ENCODE measurements at places on chromosomes 12 and 14.

DNA sequence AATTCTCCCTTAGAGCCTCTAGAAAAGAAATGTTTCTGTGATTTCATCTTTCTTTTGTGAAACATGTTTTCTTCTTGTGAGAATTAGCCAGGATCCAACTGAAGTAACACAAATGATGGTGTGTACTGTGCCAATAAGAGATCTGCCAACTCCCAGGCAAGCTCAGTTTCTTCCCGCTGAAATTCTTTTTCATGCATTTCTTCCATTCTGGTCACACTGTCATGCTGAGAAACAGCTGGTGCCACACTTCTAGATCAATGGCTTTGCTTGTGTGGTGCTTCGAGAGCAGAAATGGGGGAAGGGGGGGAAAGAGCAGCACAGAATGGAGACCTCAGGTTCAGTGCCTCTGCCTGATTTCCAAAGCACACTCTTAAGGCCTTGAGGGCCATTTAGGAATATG, 41.4 kb upstream of the FGF6 start:
- DNase-seq = no peak

DNA sequence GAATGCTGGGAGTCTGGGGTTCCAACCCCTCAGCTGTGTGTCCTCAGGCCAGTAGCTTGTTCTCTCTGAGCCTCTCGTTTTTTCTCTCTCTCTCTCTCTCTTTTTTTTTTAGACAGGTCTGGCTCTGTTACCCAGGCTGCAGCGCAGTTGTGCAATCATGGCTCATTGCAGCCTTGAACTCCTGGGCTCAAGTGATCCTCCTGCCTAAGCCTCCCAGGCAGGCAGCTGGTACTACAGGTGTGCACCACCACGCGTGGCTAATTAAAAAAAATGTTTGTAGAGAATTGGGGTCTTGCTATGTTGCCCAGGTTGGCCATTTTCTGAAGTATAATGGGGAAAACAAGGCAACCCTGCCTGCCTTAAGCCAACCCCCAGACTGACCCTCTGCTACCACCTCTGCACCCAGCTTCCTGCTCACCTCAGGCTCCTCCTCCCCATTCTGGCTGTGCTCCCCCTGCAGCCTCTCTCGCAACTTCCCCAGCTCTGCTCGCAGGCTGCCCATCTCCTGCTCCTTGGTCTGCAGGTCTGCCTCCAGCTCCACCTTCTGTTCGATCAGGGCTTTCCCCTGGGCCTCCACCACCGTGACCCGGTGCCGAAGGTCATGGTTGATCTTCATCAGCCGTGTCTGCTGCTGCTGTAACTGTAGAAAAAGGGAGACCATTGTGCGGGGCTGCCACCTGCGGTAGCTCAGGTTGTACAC, 35.2 kb downstream of the RILPL1 start:
- DNase-seq = no peak

DNA sequence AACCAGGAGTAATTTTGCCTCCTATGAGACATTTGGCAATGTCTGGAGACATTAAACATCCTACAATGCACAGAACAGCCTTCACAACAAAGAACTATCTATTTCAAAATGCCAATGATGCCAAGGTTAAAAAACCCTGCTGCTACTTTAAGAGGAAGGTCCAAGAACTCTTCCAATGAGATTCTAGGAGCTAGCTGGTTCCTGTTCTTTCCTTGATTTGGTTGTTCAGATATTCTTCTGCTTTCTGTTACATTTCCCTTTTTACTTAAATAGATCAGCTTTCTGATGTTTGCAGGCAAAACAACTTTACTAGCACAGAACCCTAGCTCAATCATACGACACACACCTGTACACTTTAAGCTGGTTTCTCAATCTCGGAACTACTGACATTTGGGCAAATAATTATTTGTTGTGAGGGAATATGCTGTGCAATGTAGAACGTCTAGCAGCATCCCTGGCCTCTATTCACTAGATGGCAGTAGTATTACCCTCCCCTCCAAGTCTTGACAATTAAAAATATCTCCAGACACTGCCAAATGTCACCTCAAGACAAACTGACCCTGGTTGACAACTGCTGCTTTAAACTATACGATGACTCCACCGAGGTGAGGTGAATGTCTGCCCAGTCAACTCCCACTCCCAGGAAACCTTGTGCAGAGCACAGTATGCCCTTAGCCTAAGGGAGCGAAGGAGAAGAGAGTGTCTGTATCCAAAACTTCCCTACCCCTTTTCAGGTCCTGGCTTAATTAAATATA, 4.4 kb downstream of the BLTP3B start:
- no peak for DNase-seq

DNA sequence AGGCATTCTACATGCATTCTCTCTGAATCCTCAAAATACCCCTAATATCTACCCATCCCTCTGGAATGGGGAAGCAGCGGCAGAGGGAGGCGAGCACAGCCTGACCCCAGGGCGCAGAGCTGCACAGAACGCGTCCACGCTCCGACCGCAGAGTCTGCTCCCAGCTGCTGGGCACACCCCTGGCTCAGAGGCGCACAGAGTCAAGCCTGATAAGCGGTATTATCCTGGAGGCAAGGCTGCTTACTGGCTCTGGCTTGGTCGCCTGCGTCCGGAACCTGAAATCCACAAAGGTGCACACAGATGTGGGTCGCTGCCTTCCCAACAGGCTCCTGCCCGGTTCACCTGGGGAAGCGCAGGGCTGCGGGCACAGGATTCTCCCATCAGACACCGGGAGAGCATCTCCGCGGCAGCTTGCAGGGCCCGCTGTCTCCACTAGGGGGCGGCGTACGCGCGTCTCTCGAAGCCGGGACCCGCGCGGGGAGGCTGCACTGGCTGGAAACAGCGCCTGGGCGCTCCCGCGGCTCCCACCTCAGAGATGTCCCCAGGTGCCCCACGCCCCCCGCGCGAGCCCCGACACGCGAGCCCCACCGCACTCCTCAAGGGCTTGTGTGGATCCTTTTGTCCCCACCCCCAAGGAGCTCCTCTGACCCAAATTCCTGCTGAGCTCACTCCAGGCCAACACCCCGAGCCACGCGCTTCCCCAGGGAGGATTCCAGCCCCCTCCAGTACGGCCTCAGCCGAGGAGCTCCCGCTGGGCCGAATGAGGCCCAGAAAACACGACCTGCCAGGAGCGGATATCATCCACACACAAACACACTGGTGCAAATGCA, 120.1 kb upstream of the FZD10 start:
- DNase-seq = peak; percentile 4

DNA sequence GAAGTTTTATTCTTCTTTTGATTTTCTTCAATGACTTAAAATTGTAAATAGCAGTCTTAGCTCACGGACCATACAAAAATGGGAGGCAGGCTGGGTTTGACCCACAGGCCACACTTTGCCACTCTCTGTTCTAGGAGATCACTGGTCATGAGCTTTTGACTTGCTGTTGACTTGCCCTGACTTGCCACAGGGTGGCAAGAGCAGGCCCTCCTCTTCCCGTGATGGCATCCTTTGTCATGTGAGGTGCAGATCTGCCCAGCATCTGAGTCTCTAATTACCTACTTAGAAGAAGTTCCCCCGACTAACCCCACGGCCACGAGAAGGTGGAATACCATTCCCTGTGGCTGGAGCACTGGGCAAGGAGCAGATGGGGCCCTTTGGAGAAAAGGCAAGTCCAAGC, 81.0 kb upstream of the SCAF11 start:
- no peak for DNase-seq

- DNase-seq = no peak
Observed at GRCh38 chr14:41071351-41071750, 535.3 kb upstream of the LRFN5 start.

GRCh38 chr12:131097202-131098177, 143.8 kb downstream of the ADGRD1 start:
- no peak for DNase-seq

- no peak for DNase-seq
Observed at GRCh38 chr12:122310626-122311333, 44.5 kb upstream of the VPS33A start.

DNA sequence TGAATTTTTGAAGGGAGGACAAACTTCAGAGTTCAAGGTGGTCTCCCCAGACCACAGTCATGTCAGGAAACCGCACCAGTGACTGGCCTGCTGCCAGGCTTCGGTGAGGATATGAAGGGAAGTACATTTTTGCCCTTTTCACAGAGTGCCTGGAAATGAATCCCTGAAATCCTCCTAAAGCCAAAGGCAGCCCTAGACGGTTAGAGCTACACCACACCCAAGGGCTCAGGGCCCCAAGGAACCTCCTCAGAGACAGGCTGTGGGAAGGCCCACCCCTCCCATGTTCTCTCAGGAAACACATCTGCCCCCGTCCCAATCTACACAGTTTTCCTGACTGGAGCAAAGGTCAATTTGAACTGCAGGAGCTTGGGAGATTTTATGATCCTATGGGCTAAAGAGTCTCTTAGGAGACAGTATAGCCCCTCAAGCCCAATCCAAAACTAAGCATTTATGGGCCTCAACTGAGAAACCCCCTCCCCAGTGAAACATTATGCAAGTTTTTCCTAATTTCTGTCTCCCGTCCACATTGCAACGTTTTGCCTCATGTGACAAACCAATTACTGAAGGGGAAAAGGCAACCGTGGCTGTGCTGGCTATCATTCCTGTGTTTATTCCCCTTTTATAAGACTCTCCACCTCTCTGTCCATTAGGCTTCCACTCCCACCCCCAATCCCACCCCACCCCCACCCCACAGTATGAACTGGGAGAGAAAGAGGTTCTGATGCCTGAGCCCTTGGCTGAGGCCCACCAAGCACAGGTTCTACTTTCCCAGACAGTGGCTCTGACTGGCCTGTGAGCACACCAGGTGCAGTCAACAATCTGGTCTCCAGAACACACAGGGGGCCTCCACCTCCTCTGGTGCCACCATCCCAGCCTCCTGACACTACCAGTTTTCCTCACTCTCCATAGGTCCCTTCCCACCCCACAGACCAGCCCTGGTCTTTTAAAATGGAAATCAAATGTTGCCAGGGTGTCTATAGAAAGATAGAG, 9.6 kb upstream of the RNASE1 start:
- no peak for DNase-seq

- no peak for DNase-seq
Observed at GRCh38 chr14:65104791-65105190, 2.5 kb upstream of the MAX start.

DNA sequence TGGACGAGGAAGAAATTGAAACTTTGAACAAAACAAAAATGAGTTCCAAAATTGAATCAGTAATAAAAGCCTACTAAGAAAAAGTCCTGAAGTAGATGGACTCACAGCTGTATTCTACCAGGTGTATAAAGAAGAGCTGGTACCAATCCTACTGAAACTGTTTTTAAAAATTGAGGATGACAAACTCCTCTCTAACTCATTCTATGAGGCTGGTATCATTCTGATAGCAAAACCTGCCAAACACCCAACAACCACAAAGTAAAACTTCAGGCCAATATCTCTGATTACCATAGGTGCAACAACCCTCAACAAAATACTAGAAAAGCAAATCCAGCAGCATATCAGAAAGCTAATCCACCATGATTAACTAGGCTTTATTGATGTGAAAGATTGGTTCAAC, 33.9 kb upstream of the LDHB start:
- no peak for DNase-seq

- DNase-seq = no peak
Observed at GRCh38 chr12:39816671-39817185, 197.1 kb upstream of the ABCD2 start.

- no peak for DNase-seq
Observed at GRCh38 chr12:97283297-97283696, 179.3 kb upstream of the RMST start.

- DNase-seq = no peak
Observed at GRCh38 chr14:50605766-50606165, 45.8 kb downstream of the ATL1 start.

DNA sequence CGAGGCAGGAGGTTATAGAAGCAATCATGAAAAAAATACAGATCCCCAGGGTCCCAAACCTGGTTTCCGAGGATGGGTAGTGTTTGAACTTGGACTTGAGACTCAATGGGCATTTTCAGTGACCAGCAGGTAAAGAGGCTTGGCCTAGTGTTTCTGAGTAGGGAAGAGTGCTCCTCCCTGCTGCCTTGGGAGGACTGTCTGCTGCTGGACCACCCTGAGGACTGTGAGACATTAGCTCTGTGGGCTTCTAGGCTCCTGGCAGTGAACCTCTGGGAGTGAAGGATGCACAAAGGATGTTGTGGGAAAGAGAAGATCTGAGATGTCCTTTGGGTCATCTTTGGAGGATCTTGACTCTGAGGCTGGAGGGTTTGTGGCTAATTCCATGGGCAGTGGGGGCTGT, 30.5 kb downstream of the ANKRD9 start:
- DNase-seq = no peak

DNA sequence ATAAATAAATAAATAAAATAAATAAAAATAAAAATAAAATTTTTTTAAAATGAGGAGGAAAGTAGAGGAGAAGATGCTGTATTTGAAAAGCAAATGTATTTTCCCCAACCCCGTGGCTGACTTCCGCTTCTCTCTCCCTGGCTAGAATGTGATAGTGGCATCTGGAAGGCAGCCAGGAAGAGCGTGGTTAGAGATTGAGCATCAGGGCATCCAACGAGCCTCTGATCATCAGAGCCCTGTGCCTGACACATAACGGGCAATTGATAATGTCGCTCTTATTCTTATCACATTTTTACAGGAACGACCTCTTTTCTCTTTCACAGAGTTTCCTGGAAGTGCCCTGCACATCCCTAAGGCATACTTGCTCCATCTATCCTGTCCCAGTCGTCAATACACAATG, 496.9 kb upstream of the TMEM132C start:
- no peak for DNase-seq

GRCh38 chr14:34356264-34356654, 105.8 kb downstream of the SPTSSA start:
- no peak for DNase-seq

GRCh38 chr14:34983786-34984185, 994 bp downstream of the SRP54 start:
- DNase-seq = no peak

DNA sequence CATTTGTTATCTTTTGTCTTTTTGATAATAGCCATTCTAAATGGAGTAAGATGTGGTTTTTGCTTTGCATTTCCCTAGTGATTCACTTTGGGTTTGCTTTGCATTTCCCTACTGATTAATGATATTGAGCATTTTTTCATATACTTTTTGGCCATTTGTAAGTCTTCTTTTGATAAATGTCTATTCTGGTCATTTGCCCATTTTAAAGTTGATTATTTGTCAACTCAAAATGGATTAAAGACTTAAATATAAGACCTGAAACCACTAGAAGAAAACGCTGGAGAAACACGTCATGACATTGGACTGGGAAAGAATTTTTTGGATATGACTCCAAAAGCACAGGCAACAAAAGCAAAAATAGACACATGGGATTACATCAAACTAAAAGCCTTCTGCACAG, 148.0 kb downstream of the APAF1 start:
- DNase-seq = no peak

DNA sequence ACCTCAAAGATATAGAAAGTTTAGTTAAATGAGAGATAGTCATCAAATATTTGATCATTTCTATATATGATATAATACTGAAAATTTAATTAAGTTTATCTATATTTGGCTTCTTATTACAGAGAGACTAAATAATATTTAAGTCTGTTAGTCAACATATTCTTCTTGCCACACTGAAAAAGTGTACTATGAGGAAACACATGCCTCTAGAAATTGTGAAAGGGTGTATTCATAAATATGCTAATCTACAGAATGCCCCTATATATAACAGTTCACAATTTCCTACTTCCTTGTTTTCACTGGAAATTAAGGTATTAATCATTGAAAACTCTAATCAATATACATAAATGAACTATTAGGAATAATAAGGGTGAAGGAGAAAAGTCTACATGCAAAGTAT, 31.4 kb upstream of the ETV6 start:
- no peak for DNase-seq

GRCh38 chr12:26451763-26452162, 256.4 kb downstream of the SSPN start:
- DNase-seq = no peak

- DNase-seq = no peak
Observed at GRCh38 chr14:77372304-77372841, 4.5 kb downstream of the TMED8 start.
